Activated CD4-positive, alpha-beta T cell treated with anti-CD3 and anti-CD28 coated beads, Interleukin-2, amount 50 U/mL, for 16 hours (primary cell): ENCODE measurements at places on chromosomes 2 and 18.

- no peak for DNase-seq
Measured at GRCh38 chr2:180573951-180574350, 406.5 kb upstream of the UBE2E3 start.

- no peak for DNase-seq
Measured at GRCh38 chr2:48841126-48841525, 85.6 kb upstream of the LHCGR start.

DNA sequence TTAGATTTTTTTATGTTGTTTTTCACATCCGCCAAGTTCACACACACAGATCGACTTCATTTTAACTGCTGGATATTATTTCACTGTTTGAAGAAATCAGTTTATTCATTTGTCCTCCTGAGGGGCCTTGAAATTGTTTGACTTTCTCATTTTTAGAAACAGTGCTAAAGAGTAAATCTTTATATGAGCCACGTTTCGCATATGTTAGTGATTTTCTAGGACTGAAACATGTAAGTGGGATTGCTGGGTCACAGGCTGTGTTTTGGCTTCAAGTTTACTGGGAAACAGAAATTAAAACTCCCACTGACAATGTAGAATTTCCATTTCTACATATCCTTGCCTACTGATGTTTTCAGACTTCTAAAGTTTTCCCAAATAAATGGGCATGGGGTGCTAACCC lies 363.8 kb downstream of the NCKAP5 start:
- no peak for DNase-seq

- DNase-seq, result no peak
Measured at GRCh38 chr2:68391869-68392268, 26.8 kb downstream of the PLEK start.

GRCh38 chr2:156323754-156324153 lies 8.8 kb downstream of the NR4A2 start:
- no peak for DNase-seq

GRCh38 chr2:152706477-152707021 lies 10.7 kb downstream of the PRPF40A start:
- no peak for DNase-seq

GRCh38 chr2:230430957-230431910 lies 15.2 kb downstream of the SP100 start:
- DNase-seq, result no peak

DNA sequence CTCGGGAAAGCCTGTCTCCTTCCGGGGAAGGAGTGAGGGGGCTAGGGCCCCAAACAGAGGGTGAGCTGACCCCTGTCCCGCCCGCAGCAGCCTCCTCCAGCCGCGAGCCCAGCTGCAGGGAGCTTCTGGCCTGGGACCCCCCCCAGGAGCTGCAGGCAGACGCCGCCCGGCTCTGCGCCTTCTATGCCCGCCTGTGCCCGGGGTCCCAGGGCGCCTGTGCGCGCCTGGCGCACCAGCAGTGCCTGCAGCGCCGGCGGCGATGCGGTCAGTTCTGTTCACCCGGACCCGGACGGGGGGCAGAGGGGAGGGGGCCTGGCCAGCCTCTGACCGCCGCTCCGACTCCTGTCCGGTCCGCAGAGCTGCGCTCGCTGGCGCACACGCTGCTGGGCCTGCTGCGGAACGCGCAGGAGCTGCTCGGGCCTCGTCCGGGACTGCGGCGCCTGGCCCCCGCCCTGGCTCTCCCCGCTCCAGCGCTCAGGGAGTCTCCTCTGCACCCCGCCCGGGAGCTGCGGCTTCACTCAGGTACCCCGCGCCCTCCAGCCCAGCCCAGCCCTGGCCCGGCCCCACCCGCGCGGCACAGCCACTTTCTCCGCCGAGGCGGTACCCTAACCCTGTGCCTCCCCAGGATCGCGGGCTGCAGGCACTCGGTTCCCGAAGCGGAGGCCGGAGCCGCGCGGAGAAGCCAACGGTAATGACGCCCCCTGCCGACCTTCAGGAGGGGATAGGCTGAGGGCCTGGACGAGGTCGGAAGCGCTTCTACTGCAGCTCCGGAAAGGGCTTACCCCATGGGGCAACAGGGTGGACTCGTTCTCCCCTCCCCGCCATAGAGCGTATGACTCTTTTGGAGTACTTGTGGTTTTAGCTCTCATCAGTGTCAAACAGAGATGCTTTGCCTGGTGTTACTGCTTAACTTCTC lies 2.0 kb upstream of the CHRND start:
- peak; percentile 42 for DNase-seq

DNA sequence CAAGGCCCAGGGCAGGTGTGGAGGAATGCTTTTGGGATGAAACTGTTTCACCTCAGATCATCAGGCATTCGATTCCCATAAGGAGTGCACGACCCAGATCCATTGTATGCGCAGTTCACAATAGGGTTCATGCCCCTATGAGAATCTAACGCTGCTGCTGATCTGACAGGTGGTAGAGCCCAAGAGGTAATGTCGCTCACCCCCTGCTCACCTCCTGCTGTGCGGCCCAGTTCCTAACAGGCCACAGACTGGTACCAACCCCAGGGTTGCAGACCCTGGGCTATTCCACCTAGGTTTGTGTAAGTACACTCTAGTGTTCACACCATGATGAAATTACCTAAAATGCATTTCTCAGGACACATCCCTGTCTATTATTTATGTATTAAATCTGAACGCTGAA lies 72.5 kb downstream of the COPS8 start:
- no peak for DNase-seq

- no peak for DNase-seq
Measured at GRCh38 chr2:238326801-238327365, 6.6 kb downstream of the TRAF3IP1 start.

GRCh38 chr2:9748577-9748976 lies 94.7 kb upstream of the TAF1B start:
- DNase-seq, result no peak

DNA sequence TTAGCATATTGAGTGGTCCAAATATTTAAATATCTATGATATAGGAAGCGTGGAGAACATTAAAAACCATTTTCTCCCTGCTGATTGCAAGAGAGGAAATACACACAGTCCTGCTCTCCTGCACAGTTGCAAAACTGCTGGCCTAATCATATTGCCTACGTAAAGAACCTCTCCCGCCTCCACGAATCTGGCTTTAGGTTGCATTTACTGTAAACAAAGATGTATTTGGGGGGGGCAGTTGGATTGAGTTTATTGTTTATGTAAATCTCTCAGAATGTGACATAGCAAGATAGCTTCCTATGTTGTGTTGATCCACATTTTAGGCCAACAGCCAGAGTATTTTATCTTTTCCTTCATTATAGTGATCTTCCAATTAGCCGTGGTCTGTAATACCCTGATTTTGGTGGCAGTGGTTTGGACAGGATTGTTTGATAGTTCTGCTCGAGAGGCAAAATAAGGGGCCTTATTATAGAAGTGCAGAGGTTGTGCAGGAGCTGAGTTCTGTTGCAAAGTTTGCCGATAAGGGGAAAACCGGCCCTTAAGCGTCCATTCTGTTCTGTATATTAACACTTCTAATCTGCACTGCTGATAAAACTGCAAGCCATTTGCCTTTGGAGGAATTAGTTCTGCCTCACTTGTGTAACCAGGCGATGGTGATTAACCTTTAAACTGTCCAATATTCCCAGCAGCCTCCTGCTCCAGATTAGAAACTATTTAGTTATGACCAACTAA lies 101.6 kb upstream of the SIX3 start:
- DNase-seq, result no peak

GRCh38 chr2:27588308-27588707 lies 5.5 kb downstream of the ZNF512 start:
- DNase-seq, result no peak

DNA sequence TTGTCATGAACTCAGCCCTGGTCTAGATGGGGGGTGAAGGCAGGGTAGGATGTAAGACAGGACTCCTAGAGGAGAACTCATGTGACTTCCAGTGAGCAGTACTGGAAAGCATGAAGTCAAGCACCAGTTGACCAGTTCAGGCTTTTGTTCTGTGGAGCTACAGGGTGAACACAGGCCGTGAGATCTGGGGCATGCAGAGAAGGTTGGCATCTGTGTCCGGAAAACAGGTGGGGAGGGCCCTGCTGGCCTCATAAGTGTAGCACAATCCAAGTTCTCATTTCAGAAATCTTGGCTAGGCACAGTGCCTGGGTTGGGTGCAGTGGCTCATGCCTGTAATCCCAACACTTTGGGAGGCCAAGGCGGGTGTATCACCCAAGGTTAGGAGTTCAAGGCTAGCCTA lies 50.9 kb upstream of the SPATS2L start:
- no peak for DNase-seq

DNA sequence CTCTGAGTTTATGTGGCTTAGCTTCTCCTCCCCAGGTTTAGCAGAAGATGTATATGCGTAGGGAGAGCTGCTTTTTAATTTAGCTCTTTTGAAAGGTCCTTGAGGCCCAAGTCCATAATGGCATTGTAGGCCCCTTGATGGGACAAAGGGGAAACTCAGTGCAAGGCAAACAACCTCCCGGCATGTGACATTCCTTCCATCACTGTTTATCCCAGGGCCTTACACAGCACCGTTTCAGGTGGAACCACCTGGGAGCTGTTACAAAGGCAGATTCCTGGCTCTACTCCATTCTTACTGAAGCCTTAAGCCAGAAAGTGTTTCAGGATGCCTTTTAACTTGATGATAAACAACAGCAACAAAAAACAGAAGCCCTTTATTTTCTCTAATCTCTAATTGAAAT lies 555.4 kb downstream of the SLC4A3 start:
- no peak for DNase-seq

DNA sequence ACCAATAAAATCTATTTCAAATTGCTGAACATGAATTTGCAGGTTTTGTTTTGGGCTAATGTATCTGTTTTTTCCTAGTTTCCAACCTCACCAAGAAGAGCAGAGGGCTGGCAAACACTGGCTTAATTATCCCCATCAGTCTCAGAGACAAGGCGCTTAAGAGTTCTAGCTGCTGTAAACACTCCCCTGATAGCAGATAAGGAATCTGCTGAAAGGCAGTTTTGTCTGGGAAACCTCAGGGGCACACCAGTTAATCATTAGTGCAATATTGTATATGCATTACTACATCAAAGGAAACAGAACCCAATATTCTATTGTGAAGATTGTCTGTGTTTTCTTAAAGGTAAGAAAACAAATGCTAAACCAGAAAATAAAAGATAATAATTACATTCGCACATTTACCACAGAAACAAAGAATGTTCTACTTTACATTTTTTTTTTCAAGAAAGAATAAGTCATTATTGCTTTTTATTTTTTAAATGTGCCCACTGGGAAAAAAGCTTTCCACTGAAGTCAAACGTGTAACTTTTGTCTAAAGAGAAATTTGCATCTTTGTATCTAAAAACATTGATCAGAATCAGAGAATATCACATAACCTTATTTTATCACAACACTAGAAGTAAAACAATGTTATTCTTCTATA lies 179.1 kb downstream of the ERBB4 start:
- DNase-seq, result no peak

- DNase-seq, result no peak
Measured at GRCh38 chr2:151264157-151264825, 2.6 kb upstream of the RBM43 start.

GRCh38 chr2:101360232-101360631 lies 27.1 kb downstream of the CREG2 start:
- no peak for DNase-seq

DNA sequence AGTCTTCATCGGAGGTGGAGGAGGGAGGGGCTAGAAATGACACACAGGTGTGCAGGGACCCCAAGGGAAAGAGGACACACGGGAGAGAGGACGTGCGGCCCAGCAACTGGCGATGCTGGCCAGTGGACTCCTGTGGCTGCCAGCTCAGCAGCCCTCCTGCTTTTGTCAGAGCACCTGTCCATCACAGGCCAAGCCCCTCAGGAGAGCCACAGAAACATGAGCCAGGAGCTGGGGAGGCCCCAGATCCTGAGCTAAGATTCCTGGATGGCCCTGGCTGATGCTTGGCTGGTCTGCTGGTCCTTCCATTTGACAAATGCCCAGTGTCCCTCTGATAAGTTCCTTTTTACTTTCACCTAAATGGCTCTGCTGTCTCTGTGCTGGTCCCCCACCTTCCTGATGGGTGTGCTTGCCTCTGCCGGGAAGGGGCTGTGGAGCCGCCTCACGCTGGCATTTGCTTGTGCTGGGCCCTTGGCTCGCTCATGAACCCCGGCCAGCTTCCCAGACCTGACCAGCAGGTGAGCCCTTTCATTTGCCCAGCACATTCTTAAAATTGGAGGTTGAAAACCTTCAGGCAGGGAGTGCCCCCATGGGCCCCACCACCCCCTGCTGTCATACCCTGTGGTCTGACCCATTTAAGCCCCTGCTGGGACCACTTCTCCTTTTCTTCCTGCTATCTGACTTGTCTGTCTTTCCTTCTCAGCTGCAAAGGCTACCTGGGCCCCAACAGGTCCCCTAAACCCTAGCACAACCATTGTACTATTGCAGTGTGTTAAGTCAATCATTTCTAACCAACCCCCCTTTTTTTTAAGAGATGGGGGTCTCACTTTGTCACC lies 37.3 kb downstream of the CYP27C1 start:
- no peak for DNase-seq

GRCh38 chr2:81551040-81551634 lies 1246.6 kb upstream of the LRRTM1 start:
- DNase-seq, result no peak

DNA sequence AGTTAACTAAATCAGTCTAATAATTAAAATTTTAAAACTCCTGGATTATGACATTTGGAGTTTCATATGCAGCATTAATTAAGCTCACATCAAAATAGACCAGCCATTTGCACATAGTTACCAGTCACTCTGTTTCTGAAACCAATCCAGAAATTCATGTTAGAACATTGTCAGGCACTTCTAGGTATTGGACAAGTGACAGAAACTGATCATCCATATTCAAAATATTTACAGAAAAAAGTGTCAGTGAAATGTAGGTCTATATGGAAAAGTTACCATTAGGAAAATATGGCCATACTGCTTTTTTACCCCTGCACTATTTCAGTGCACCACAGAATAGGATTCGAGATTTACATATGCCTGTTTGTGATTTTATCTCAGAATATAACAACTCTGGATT lies 33.4 kb downstream of the UPP2 start:
- no peak for DNase-seq

- no peak for DNase-seq
Measured at GRCh38 chr2:231312066-231312465, 83.4 kb upstream of the B3GNT7 start.

DNA sequence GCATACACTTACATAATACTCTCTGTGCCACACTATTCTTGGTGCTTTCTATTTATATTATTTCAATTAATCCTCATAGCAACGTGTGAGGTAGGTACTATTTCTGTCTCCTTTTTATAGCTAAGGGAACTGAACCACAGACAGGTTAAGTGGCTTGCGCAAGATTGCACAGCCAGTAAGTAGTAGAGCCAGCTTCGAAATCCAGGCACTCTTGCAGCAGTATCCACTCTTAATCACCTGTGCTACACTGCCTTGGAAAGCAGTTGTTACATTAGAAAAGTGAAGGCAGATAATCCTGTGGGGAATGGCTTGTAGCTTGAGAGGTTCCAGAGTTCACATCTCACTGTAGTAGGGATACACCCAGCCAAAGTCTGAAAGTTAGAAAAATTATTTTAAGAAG lies 198.3 kb downstream of the LDLRAD4 start:
- no peak for DNase-seq

DNA sequence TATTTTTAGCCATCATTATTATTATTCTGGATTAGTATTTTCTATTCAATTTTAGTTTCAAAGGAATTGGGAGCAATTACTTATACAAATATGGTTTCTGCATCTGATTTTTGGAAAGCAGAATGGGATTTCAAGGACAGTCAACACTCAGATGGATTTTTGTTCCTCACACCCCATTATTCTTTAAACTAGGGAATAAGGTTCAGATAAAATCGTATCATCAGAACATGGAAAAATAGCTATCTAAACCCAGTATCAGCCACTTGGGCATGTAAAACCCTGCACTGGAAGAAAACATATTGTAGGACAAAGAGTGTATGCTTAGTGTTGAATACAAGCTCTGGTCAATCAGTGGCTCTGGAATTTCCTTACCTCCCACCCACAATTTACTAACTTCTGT lies 452.5 kb downstream of the ZNF516 start:
- no peak for DNase-seq

GRCh38 chr2:105398336-105399206 lies at the start of gene FHL2:
Gene FHL2, minus strand, starts transcription at chr2:105399051. Its CDS starts 12,535 bp downstream, at chr2:105386516.
- peak; percentile 64 for DNase-seq
